ENCODE measurements at places on chromosomes 3 and 15. TPM values are rescaled to one million over a fixed set of nuclear protein-coding genes. Genes with fewer than 3 reads are reported as not detected.

Gene EAF2
- 2.0 TPM for polyA plus RNA-seq

Gene LRRIQ4
- 0.14 TPM for polyA plus RNA-seq

GRCh38 chr3:124771083-124771445 lies 40.8 kb downstream of the UMPS start:
- H3K36me3 ChIP-seq, result peaks cover 8% of the 10 kb centered on the region
- no peak overlapping the region for H3K27ac ChIP-seq
- H3K4me3 ChIP-seq, result no peak overlapping the region
- peaks cover 14% of the 10 kb centered on the region for H3K4me1 ChIP-seq

DNA sequence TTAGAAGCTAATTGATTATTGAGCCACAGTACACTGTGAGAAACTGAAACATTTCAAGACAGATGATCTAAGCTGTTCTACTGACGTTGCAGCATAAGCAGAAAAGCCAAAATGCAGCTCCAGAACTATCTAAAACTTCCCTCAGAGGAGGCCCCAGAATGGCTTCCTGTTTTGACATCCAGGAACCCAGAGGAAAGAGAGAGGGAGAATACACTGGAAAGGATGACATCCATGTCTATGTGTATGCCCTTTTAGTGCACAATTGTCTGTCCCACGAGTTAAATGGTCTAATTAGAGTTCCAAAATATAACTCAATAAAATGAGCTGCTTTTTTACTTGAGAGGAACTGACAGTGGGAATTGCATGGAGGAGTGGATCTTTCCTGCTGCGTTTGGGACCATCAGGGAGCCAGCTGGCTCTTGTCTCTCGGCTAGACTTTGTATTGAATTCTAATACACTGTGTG lies 688.1 kb downstream of the ZNF385D start:
- H3K4me1 ChIP-seq, result no peaks in the 10 kb centered on the region
- H3K36me3 ChIP-seq, result no peaks in the 10 kb centered on the region

GRCh38 chr15:44735482-44736180 lies 697 bp upstream of the TRIM69 start:
- DNase-seq, result no peak
- H3K36me3 ChIP-seq, result no peaks in the 10 kb centered on the region
- H3K4me1 ChIP-seq, result no peaks in the 10 kb centered on the region
- H3K27ac ChIP-seq, result no peak overlapping the region
- no peak overlapping the region for H3K4me3 ChIP-seq
